Activated CD4-positive, CD25-positive, alpha-beta regulatory T cell treated with anti-CD3 and anti-CD28 coated beads, Interleukin-2, amount 50 U/mL, for 16 hours (primary cell): ENCODE measurements at places on chromosomes 7 and 10.

DNA sequence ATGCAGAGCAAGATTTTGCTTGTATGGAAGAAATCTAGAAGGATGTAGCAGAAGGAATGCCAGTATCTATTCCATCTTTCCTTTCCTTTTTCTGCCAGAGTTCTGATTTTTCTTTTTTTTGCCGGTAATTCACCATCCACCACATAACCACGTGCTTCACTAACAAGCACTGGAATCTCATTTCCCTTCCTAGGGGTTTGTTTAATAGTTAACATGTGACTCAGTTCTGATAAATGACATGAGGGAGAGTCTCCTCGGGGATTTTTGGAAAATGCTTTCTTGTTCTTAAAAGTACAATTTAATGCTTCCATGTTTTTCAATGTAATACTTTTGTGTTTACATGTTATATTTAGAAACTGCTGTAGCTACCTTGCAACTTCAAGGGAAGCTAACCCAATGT is 590.2 kb downstream of the SH2D4B start:
- DNase-seq = no peak

DNA sequence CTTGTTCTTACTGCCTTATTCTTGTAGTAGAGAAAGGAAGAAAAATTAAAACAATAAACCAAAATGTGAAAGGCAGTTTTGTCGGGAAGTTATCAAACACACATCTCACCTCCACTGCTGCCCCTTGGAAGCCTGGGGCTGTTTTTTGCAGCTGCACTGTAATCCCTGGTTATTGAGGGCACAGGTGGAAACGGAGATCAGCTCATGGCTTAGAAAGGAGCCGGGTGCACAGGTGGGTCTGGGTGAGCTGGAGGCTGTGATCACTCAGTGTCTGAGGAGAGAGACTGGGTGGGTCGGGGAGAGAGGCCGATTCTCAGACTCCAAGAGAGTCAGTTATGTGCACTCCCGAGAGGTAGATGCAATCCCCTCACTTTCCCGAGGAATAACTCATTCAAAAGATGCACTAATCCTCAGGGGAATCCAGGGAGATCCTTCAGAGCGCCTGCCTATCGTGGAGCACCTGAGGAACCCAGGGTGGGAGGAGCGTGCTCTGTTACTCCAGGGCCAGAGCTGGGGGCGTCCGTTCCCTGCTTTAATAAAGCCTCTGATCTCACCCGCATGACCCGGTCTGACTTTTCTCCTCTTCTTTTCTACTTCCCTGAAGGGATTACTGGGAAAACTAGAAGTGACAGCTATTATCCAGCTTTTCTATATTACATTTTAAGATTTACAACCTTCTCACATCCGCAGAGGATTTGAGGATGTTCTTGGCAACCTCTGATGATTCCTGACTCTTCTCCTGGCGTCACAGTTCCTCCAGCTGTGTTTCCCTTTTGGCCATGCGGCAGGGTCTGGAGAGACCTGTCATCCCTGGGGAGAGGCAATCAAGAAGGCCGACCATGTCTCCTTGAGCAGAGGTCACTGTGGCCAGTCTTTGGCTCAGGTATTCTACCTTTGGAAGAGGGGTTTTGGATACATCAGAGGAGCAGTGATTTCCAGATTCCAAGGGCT is 82.1 kb downstream of the CAMK1D start:
- no peak for DNase-seq

DNA sequence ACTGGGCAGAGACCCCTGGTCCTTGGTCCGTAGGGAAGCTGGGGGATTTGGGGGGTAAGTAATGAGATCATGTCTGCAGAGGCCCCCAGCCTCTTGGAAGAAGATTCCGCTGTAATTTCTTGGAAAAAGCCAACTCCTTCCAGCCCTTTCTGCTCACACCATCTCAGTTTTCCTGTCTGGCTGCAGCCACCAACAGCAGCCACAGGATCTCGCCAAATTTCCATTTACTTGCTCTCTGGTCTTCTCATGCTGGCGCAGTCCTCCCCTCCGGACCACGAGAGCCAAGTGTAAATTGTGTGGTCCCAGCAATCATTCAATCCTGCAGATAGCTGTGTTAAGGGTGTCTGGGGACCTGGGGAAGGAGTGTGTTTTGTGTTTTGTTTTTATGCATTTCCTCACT is 49.6 kb downstream of the ASB13 start:
- no peak for DNase-seq

DNA sequence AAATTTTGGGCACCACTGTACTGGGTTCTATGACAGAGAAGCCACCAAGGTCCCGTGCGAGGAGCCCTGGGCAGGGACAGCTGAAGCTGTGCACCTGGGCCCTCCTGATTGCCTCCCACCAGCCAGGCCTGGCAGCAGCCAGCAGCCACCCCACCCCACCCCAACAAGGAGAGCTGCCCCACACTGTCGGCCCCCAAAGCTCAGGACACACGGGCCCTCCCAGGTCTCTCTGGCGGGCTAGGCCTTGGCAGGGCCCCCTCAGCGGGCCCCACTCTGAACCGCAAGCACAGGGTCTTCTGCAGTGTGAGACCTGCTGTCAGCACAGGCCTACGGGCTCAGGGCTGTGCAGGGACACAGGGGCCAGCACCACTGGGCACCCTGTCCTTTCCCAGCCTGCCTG is 5.5 kb downstream of the GPR146 start:
- no peak for DNase-seq

DNA sequence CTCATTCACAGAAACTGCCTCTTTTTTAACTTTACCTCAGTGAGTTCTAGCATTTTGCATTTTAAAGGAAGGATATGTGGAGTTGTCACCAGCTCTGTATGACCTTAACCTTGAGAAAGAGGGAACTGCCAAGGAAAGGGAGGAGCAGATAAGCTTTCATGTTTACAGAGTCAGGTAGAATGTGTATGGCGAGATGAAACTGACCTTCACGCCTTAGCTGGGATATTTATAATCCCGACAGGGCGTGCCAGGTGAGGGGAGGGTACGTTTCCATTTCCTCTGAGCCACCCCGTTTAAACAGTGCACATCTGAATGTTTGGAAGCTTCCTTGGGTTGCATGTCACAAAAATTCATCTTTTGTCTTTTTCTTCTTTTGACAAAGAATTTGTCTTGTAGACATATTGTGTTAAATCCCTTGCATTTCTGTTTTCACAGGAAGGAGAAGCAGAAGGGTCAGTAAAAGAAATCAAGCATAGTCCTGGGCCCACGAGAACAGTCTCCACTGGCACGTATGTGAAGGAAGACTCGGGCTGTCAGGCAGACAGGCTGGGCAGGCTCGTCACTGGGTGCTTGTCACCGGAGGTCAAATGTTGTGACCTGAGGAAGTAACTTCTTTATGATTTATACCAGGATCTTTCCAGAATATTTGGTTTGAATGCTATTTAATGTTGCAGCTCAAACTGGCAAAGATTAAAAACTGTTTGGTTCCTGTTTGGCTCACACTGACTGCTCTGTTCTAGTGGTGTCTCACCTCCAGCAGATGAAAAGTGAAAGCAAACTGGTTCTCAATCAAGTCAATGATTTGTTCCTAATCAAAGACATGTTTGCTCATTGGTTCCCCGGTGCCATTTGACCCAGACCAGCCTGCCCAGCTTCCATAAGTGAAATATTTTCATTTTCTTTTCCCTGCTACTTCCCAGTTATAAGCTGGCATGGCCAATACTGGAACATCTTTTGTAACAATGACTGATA is 16.2 kb downstream of the OPTN start:
- no peak for DNase-seq

- no peak for DNase-seq
These were observed 42.7 kb downstream of the CAMK2B start for GRCh38 chr7:44282601-44283171.

GRCh38 chr7:40324914-40325313 is 190.1 kb downstream of the SUGCT start:
- DNase-seq = no peak

DNA sequence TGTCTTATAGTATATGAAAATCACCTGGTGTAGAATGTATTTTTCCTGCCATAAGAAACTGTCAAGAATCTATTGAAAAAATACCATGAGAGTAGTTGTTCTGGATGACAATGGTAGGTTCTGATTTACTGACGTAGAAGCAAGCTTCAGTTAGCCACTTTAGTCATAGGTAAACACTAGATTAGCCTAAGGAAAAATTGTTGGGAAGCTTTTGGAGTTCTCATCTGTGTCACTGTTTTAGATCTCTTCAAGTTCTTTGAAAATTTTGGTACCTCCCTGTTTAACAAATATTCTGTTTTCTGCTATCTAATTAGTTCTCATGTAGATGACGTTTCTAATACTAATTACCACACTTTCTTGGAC is 131.8 kb downstream of the ADK start:
- no peak for DNase-seq

DNA sequence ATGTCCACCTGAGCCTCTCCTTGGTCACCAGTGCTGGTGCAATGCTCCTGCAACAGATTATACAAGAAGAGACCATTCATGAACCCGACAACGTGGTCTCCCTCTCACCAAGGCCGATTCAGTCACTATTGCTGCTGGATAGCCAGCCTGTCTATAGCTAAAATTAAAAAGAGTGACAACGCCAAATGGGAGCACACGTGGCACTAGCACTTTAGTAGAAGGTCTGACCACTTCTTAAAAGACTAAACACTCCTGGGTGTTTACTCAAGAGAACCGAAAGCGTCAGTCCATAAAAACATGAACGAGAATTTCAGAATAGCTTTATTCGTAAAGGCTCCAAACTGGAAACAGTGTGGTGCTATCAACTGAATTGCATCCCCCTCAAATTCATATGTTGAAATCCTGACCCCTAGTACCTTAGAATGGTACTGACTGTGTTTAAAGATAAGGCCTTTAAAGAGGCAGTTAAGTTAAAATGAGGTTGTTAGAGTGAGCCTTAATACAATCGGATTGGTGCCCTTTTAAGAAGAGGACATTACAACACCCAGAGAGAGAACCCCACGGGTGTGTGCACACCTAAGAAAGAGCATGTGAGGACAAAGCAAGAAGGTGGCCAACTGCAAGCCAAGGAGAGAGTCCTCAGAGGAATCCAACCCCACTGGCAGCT is 4.4 kb upstream of the GALNTL5 start:
- no peak for DNase-seq
